Naive thymus-derived CD8-positive, alpha-beta T cell (primary cell): ENCODE measurements at places on chromosomes 5 and 9. TPM values are rescaled to one million over a fixed set of nuclear protein-coding genes. Genes with fewer than 3 reads are reported as not detected.

DNA sequence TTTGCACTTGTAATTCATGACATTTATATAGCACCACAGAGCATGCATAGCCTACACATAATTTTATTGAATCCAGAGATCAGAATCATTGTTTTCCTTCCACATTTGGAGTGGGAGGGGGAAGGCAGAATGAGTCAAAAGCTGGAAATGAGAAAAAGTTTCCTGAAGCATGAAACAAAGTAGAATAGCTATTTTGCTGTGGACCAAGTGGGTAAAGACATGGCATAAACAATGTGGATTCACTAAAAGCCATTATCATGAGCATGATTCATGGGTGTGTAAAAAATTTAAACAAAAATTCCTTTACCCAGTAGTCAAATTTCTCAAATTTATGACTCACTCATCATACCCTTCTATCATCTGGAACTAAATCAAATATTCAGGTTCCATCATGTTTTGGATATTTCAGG, 97.9 kb downstream of the YIPF5 start:
- H3K27ac ChIP-seq: no peak overlapping the region
- DNase-seq: no peak
- H3K4me3 ChIP-seq: no peak overlapping the region
- no peaks in the 10 kb centered on the region for H3K36me3 ChIP-seq
- no peaks in the 10 kb centered on the region for H3K4me1 ChIP-seq

- H3K36me3 ChIP-seq: no peaks in the 10 kb centered on the region
- no peak overlapping the region for H3K4me3 ChIP-seq
- DNase-seq: no peak
- H3K4me1 ChIP-seq: no peaks in the 10 kb centered on the region
- H3K27ac ChIP-seq: no peak overlapping the region
Observed at GRCh38 chr9:23557689-23558088, 268.4 kb downstream of the ELAVL2 start.

- no peak overlapping the region for H3K27ac ChIP-seq
- H3K4me3 ChIP-seq: no peak overlapping the region
- no peaks in the 10 kb centered on the region for H3K4me1 ChIP-seq
- H3K27me3 ChIP-seq: no peaks in the 10 kb centered on the region
- no peaks in the 10 kb centered on the region for H3K36me3 ChIP-seq
- DNase-seq: no peak
Observed at GRCh38 chr9:107730666-107731065, 241.1 kb upstream of the KLF4 start.

ITGA2 gene
- not detected for total RNA-seq

DNA sequence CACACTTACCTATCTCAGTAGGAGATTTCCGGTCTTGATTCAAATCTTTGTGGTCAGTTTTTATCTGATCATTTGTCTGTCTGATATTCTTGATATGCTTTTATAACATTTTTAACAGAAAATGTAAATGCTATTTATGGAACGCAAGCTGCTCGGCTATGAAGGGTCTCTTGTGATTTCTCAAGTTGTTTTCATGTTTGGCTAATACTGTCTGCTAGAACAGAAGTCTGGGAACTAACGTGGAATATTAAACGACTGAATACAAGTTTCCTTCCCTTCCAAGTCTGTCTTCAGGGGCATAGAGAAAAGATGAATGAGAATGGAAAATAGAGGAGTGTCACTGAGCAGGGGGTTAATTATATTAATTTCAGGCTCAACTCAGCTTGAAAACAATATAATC, 27.6 kb downstream of the SNCAIP start:
- H3K4me1 ChIP-seq: no peaks in the 10 kb centered on the region
- no peak overlapping the region for H3K27ac ChIP-seq
- no peaks in the 10 kb centered on the region for H3K27me3 ChIP-seq
- no peak overlapping the region for H3K4me3 ChIP-seq

PAEP gene
- total RNA-seq: not detected

GRCh38 chr5:78888580-78889368, 96.3 kb downstream of the ARSB start:
- no peaks in the 10 kb centered on the region for H3K27me3 ChIP-seq
- peaks cover 5% of the 10 kb centered on the region for H3K36me3 ChIP-seq
- DNase-seq: no peak
- no peak overlapping the region for H3K27ac ChIP-seq
- H3K4me3 ChIP-seq: no peak overlapping the region

- no peaks in the 10 kb centered on the region for H3K4me1 ChIP-seq
- H3K4me3 ChIP-seq: no peak overlapping the region
- H3K27ac ChIP-seq: no peak overlapping the region
- H3K36me3 ChIP-seq: no peaks in the 10 kb centered on the region
- no peaks in the 10 kb centered on the region for H3K27me3 ChIP-seq
- no peak for DNase-seq
Observed at GRCh38 chr9:82109626-82110025, 121.1 kb downstream of the SPATA31D1 start.

DNA sequence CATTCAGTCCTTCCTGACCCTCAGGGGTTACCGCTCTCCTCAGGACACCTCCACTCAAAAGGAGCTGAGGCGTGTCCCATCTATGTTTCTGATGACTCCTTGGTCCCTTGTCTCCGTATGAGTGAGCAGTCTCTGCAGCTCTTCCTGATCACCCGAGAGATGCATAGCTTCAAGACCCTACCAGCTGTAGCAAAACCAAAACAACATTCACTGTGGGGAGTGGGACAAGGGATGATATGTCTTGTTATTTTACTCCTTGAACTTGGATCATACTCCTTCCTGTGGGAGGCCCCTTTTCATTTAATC, 14.4 kb downstream of the GLDC start:
- H3K27me3 ChIP-seq: peaks cover 7% of the 10 kb centered on the region
- peaks cover 9% of the 10 kb centered on the region for H3K4me1 ChIP-seq
- no peak overlapping the region for H3K27ac ChIP-seq
- H3K4me3 ChIP-seq: no peak overlapping the region

GRCh38 chr5:71816307-71816706, 97.2 kb downstream of the CARTPT start:
- H3K36me3 ChIP-seq: no peaks in the 10 kb centered on the region
- DNase-seq: no peak
- no peak overlapping the region for H3K27ac ChIP-seq
- peaks cover 8% of the 10 kb centered on the region for H3K27me3 ChIP-seq

DNA sequence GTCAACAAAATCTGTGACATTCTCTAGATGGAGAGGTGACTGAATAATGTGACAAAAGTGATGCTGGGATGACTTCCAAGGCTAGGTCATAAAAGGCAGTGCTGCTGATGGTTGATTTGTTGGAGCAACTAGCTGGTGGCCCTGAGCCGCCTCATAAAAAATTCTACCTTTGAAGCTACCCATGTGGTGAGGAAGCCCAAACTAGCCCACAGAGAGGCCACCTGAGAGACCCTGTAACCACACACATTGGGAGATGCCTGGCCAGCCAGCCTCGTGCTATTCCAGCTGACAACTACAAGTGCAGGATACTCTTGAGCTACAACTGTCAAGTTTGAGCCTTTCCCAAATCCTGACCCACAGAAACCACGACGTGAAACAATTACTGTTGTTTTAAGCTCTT, 22.7 kb downstream of the CLTA start:
- H3K27me3 ChIP-seq: no peaks in the 10 kb centered on the region
- no peaks in the 10 kb centered on the region for H3K36me3 ChIP-seq
- H3K4me1 ChIP-seq: peaks cover 57% of the 10 kb centered on the region

CD72 gene
- total RNA-seq: 8.0 TPM

- DNase-seq: no peak
- H3K36me3 ChIP-seq: no peaks in the 10 kb centered on the region
- H3K4me1 ChIP-seq: no peaks in the 10 kb centered on the region
- H3K27ac ChIP-seq: no peak overlapping the region
- no peak overlapping the region for H3K4me3 ChIP-seq
- peaks cover 18% of the 10 kb centered on the region for H3K27me3 ChIP-seq
Observed at GRCh38 chr9:109277451-109277850, 43.4 kb downstream of the EPB41L4B start.

DNA sequence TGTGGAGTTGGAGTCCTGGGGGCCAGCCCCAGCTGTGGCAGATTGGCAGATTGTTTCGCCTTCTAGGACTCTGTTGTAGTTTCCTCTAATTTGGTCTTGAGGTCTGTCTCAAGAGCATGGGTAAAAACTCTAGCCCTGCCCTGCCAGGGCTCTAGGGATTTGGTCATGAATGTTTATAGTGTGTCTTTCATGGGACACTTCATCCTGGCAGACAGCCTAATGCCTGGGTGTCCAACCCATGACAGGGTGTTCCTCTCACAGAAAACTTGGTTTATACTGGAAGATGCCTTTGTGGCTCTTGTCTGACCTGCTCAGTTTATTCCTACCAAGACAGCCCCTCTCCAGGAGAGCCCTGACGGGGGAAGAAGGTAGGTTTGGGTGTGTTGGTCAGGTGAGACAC, 45.5 kb downstream of the GALNT12 start:
- H3K4me3 ChIP-seq: no peak overlapping the region
- peaks cover 16% of the 10 kb centered on the region for H3K36me3 ChIP-seq
- H3K27ac ChIP-seq: no peak overlapping the region
- DNase-seq: no peak
- H3K4me1 ChIP-seq: peaks cover 2% of the 10 kb centered on the region

CDKN2B gene
- not detected for total RNA-seq

DNA sequence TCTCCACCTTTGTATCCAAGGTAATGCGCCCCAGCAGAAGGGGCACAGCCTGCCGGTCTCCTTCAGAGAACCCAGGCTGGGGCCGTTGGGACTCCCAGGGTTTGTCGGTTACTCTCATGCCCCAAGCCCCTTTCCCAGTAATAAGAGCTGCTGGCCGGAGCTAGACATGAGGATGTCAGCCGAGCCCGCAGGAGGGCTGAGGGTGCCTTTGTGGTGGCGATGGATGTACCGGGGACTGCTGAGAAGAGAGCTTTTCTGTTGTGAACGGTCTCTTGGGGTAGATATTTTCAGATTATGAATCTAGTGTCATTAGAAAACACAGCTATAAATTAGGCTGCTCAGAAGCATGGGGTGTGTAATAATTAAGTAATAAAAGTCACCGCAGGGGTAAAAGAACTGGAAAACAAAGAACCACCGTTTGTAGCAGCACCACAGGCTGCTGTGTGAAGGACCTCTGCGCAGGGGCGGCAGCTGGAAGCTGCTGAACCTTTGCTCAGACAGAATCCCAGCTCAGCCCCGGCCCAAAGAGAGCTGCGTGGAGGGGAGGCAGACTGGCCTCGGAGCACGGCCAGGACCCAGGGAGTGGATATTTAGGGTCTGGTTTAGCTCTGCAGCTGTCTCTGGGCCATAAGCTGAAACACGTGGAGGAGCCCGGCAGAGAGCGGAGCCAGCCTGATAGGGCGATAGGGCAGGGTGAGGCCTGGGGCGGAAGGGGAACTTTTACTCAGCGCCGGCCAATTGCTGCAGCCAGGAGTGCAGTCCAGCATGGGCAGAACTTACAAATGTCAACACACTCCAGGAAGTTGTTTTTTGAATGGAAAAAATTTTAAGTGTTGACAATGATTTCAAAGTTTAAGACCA, 50.5 kb upstream of the BARHL1 start:
- no peak overlapping the region for H3K27ac ChIP-seq
- no peak for DNase-seq
- H3K36me3 ChIP-seq: peaks cover 9% of the 10 kb centered on the region

BRINP1 gene
- not detected for total RNA-seq

GRCh38 chr5:126233256-126233655, 190.0 kb upstream of the GRAMD2B start:
- H3K4me3 ChIP-seq: no peak overlapping the region
- no peak for DNase-seq
- H3K4me1 ChIP-seq: no peaks in the 10 kb centered on the region
- no peaks in the 10 kb centered on the region for H3K36me3 ChIP-seq

BTNL8 gene
- total RNA-seq: not detected

DNA sequence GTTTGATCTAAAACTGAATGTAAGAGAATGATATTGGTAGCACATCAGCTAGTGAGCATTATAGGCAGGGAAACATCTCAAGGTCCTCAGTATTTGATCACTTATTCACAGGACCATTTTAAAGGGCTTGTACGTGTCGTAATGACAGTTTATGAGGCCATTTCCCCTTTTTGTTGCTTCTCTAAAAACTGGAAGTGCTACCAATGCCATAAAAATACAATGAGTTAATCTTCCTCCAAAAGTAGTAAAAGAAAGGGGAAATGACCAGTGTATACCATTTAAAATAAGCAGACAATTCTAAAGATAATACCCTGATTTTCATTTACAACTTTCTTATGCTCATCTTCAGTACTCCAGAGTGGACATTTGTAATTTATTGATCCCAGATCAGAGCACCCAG, 285.8 kb upstream of the PCSK5 start:
- no peak overlapping the region for H3K27ac ChIP-seq
- no peaks in the 10 kb centered on the region for H3K4me1 ChIP-seq
- DNase-seq: no peak
- H3K36me3 ChIP-seq: no peaks in the 10 kb centered on the region

DNA sequence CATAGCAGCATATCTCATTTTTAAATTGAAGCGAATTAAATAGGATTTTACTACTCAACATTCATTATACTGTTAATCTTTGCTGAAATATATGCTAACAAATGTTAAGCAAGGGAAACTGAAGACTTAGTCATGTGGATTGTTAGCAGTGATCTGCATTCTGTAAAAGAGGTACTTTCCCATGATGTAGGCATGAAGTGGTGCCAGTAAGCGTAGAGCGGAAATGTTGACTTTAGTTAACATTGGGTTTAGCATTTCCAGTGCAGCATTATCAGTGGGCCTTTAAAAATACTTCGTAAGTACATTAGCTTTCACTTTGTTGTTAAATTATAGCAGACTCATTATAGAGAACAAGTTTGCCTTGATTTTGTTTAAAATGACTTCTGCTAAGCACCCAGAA, 130.3 kb downstream of the CDC42SE2 start:
- peak overlapping the region; percentile 96 for H3K27ac ChIP-seq
- H3K4me1 ChIP-seq: peaks cover 81% of the 10 kb centered on the region
- H3K4me3 ChIP-seq: peak overlapping the region; percentile 52
- no peak for DNase-seq

DNA sequence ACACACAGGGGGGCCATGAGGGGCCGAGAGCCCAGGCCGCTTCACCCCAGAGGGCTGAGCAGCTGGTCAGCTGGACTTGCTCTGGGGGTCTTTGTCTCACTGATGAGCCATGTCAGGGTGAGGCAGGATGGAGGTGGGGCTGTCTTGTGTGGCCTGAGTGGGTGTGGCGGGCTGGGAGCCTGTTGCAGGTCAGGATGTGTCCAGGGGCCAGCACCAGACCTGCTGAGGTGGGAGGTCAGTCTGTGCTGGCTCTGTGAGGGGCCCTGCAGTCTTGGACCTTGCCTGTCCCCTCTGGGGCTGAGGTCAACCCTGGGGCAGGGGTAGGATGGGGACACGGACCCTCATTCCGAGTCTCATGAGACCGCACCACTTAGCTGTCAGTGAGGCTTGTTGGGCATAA, 56.9 kb downstream of the RXRA start:
- no peaks in the 10 kb centered on the region for H3K36me3 ChIP-seq
- H3K4me3 ChIP-seq: no peak overlapping the region
- peaks cover 34% of the 10 kb centered on the region for H3K4me1 ChIP-seq
- H3K27ac ChIP-seq: peak overlapping the region; percentile 56
- no peak for DNase-seq
- H3K27me3 ChIP-seq: no peaks in the 10 kb centered on the region

PCDHGA2 gene
- 0.18 TPM for total RNA-seq

GRCh38 chr9:117535973-117536372, 121.1 kb upstream of the ASTN2 start:
- no peak overlapping the region for H3K27ac ChIP-seq
- H3K27me3 ChIP-seq: no peaks in the 10 kb centered on the region
- H3K4me3 ChIP-seq: no peak overlapping the region
- H3K4me1 ChIP-seq: no peaks in the 10 kb centered on the region
- DNase-seq: no peak
- H3K36me3 ChIP-seq: no peaks in the 10 kb centered on the region
